Activated CD8-positive, alpha-beta memory T cell treated with anti-CD3 and anti-CD28 coated beads for 4 hours (primary cell): ENCODE measurements at places on chromosomes 2 and 18.

- no peak for DNase-seq
Observed at GRCh38 chr2:8662239-8662879, 19.5 kb upstream of the ID2 start.

- no peak for DNase-seq
Observed at GRCh38 chr2:86274918-86275275, 62.5 kb downstream of the REEP1 start.

- no peak for DNase-seq
Observed at GRCh38 chr2:101307950-101308431, 510 bp downstream of the RNF149 start.

GRCh38 chr2:196315388-196316049 is 144.1 kb upstream of the STK17B start:
- no peak for DNase-seq

DNA sequence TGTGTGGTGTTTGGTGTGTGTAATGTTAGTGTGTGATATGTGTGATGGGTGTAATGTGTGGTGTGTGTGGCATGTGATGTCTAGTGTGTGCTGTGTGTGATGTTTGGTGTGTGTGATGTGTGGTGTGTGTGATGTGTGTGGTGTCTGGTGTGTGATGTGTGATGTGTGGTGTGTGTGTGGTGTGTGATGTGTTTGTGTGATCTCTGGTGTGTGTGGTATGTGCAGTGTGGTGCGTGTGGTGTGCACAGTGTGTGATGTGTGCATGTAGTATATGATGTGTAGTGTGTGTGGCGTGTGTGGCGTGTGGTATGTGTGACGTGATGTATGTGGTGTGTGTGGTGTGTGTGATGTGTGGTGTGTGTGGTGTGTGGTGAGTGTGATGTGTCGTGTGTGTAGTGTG is 150.3 kb downstream of the TMEM18 start:
- DNase-seq, result no peak

DNA sequence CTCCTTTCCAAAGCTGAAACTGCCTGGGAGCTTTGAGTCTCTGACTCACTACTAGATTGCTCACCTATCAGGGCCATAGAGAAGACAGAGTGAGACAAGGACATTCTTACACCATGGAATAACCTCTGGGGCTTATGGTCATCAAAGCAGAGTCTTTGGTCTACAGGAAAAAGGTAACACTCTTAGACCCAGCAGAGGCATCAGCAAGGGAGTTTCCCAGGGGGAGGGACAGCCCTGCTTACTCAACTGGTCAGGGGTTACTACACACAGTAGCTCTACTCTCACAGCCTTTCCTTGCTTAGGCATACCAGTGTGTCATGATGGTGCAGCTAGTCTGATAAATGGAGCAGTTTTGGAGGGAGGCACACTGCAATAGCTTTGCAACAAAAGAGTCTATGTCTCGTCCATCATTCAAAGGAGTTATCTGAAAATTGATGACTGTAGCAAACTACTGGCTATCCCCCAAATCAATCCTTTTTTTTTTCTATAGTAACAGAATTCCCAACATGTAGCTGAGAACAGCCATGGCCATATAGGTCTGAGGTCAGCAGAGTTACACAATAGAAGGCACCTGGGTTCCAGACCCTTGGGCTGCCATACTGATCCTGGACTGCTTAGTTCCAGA is 22.4 kb upstream of the CD28 start:
- DNase-seq, result no peak

- DNase-seq, result no peak
Observed at GRCh38 chr2:69322631-69323030, 64.4 kb downstream of the GFPT1 start.

GRCh38 chr2:11419781-11420180 is 46.2 kb downstream of the E2F6 start:
- no peak for DNase-seq

- no peak for DNase-seq
Observed at GRCh38 chr2:230090967-230091366, 22.2 kb upstream of the SLC16A14 start.

- DNase-seq, result no peak
Observed at GRCh38 chr2:232541195-232541960, 1.9 kb downstream of the CHRNG start.

DNA sequence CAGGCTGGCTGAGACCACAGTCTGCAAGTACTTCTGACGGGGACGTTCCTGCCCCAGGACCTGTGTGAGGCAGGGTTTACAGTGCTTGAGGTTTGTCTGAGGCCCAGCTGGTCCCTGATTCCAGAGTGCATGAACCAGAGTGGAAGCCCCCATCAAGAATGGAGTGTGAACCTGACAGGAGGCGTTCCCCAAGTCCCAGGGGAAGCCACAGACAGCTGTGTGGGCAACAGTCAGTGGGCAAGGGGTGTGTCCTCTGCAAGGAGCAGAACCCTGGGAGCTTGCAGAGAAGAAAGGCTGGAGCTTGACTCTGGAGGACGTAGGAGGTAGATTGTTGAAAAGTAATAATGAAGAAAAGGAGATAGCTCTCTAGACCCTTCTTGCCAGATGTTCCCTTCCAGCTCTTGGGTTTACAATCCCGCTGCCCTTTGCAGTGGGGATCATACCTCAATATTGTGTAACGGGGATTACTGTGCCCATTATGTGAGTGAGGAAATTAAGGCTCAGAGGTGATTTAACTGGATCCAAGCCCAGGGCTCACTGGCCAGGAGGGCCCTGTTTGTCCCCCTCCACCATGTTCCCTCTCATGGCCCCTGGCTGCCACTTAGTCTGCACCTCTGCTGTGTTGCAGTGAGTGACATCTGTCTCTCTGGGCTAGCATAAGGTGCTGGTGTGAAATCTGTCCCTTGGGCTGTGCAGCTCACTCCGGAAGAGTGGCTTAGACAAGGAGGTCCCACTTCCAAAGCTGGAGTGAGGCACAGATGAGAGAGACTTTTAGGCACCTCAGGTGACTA is 6.2 kb downstream of the DBI start:
- DNase-seq, result no peak

DNA sequence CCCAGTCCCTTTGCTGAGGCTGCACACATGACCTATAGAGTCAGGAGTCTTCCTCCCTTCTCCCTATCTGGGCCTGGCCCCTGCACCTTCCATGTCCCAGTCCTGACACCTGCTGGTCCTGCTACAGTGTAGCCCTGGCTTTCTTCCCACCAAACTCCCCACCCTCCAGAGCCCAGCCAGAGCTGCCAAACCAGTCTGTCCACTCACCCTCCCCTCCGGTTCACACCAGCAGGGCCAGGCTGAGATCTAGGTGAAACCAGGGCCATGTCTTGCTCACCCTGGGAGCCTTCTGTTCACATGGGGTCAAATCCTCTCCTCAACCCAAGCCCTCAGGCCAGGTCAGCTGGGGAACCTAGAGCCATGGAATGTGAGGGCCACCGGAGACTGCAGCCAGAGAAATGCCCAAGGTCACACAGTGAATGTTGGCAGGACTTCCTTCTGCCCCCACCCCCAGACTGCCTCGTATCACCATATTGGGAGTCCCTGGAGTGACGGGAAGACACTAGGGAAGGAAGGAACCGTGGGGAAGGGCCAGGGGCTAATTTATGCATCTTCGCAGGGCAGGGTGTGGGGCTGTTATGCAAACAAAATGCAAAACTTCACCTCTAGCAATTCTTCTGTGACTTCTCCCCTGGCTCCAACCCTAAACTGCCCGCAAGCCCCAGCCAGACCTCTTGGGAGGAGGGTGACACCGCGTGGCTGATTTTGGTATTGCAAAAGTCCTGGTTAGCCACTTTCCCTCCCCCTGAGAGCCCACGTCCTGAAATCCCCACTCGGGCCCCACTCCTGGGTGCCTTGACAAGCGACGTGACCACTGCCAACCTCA is 14.6 kb downstream of the TNS1 start:
- peak; percentile 36 for DNase-seq

DNA sequence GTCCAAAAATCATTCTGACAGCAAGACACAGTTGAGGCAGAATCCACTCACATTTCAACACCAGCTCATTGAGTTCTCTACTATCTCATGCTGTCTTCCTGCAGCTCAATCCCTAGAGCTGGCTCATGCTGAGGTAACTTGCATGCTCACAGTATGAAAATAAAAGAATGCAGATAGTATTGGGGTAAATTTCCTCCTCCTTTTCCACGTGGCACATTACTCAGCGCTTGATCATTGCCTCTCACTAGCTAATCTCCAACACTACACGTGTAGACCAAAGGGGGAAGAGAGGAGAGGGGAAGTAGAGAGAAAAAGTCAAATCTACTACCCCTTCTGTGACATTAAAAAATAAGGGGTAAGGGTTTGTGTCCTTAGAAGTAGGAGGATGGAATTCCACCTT is 300.6 kb downstream of the AFF3 start:
- DNase-seq, result no peak

GRCh38 chr2:159093497-159093896 is 125.1 kb downstream of the TANC1 start:
- DNase-seq, result no peak

- no peak for DNase-seq
Observed at GRCh38 chr2:176584333-176584732, 315.1 kb downstream of the MTX2 start.

GRCh38 chr2:61952288-61952687 is 46.8 kb downstream of the COMMD1 start:
- no peak for DNase-seq

DNA sequence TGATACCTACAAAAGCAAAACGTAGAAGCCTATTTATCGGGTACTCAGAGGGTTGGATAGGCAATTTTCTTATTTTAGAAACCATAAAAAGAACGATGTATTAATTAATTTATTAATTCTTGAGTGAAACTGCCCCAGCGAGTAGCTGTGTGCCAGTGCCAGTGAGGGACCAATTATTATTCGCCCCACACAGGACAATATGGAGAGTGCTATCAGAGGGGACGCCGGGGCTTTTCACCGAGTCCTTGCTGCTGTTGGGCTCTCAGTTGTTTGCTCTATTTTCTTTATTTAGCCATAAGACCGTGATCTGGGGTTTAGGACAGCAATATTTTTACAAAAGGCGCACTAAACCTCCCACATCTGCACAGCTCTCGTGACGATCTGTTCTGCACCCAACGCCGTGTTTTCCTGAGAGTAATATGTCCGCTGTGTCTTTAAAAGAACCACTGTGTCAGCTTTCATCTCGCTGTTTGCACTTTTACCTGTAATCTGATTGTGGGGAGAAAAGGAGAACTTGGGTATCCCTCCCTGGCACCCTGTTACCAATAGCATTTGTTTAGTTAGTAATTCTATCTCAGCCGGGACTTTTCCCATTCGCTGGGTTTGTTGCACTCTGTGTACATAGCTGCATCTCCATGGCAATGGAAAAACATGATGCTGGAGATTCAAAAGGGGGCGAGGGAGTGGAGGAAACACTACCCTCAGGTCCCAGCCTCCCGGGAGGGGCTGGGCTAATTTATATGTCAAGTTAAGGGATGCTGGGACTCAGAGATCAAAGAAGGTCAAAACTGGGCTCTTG is 30.1 kb upstream of the ZNF516 start:
- DNase-seq, result no peak

DNA sequence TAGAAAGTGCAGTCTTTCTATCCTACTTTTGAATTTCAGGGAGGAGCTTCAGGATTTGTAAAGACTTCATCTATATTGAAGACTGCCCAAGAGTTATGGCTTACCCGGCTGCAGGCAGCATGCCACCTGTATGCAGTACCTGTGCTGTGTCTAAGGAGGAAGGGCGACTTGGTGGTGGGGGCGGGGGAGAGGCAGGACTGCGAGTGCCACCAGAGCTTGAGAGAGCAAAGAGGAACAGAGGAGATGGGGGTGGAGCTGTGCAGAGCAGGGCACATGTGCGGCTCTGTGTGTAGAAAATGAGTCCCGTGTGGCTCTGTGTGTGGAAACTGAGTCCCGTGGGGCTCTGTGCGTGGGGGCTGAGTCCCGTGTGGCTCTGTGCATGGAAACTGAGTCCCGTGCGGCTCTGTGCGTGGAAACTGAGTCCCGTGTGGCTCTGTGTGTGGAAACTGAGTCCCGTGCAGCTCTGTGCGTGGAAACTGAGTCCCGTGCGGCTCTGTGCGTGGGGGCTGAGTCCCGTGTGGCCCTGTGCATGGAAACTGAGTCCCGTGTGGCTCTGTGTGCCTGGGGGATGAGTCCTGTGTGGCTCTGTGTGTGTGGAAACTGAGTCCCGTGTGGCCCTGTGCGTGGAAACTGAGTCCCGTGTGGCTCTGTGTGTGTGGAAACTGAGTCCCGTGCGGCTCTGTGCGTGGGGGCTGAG is 43.2 kb downstream of the LDLRAD4 start:
- DNase-seq, result no peak

GRCh38 chr2:75589391-75590105 is 28.8 kb upstream of the EVA1A start:
- no peak for DNase-seq

- DNase-seq, result no peak
Observed at GRCh38 chr2:199902486-199903110, 8.5 kb upstream of the C2orf69 start.

DNA sequence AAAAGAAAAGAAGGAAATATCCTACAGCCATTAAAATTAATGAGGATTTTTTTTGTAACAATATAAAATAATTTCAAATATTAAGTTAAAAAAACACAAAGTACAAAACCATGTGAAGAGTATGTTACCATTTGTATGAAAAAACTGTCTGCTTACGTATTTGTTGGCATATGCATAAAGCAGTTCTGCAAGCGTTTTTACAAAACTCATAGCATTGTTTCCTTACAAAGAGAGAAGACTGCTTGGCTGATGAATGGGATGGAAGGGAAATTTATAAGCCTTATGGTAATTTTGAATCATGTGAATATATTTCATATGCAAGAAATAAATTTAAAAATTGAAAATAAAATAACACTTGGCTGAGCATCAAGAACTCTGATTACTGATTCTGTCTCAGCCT is 63.1 kb downstream of the METTL4 start:
- DNase-seq, result no peak

DNA sequence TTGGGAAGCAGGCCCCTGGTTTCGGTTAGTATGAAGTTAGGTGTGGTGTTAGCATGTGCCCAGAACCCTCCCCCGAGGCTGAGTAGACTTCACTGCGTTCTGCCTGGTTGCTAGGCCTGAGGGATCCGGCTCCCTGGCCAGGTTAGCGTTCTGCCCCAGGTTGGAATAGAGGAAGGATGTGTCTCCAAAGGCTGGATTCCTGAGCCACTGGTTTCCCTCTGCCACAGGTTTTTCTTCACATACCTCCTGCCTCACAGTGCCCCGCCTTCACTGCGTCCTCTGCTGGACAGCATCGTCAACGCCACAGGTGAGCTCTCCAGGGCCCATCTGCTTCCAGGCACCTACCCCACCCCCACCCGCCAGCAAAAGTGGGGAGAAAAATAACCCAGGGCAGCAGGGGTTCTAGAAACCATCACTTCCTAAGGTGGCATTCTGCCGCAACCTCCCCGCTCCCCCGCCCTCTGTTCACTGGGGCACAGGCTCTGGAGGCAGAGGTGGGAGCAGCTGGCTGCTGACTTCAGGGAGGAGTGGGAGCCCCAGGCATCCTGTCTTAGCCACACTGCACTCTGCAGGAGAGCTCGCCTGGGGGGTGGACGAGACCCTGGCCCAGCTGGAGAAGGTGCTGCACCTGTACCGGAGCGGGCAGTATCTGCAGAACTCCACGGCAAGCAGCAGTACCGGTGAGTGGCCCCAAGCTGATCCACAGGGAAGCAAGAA is 7.1 kb downstream of the PKDCC start:
- no peak for DNase-seq

GRCh38 chr18:79572093-79572780 is 107.4 kb upstream of the CTDP1 start:
- no peak for DNase-seq

- DNase-seq, result no peak
Observed at GRCh38 chr18:13428319-13428718, 209.8 kb downstream of the LDLRAD4 start.

GRCh38 chr2:100309311-100309710 is 13.0 kb downstream of the LONRF2 start:
- no peak for DNase-seq

GRCh38 chr2:43493954-43494353 is 101.9 kb downstream of the THADA start:
- no peak for DNase-seq
